ENCODE measurements at places on chromosomes 7 and 10. TPM values are rescaled to one million over a fixed set of nuclear protein-coding genes. Genes with fewer than 3 reads are reported as not detected.

Gene KAZALD1
- total RNA-seq, result 0.12 TPM

Gene AKR1C8
- not detected for total RNA-seq

Gene NUDT1
- total RNA-seq, result 17.0 TPM

Gene LBX1
- total RNA-seq, result not detected

Gene ASAH2
- total RNA-seq, result 0.88 TPM

Gene SMO
- 6.2 TPM for total RNA-seq

Gene PAPOLB
- not detected for total RNA-seq

Gene KCNH2
- total RNA-seq, result 0.87 TPM

Gene HTR5A
- total RNA-seq, result not detected

Gene UCMA
- total RNA-seq, result not detected

Gene SSBP1
- 164 TPM for total RNA-seq

Gene GNGT1
- not detected for total RNA-seq

Gene TLX1
- total RNA-seq, result not detected

Gene HOXA2
- total RNA-seq, result 0.24 TPM

Gene STAG3
- 0.15 TPM for total RNA-seq

Gene LRRC18
- total RNA-seq, result not detected

Gene GPR146
- 5.4 TPM for total RNA-seq

Gene DUSP5
- 27.6 TPM for total RNA-seq

Gene CALN1
- not detected for total RNA-seq

Gene MALSU1
- 50.1 TPM for total RNA-seq

Gene TRIM24
- 65.3 TPM for total RNA-seq

Gene WDR86
- total RNA-seq, result 1.5 TPM

Gene H2BK1
- total RNA-seq, result not detected

Gene MYH16
- 0.12 TPM for total RNA-seq

Gene AOC1
- not detected for total RNA-seq

Gene SEMA3E
- 1.2 TPM for total RNA-seq

Gene NANOS1
- 0.82 TPM for total RNA-seq

Gene ANLN
- total RNA-seq, result 43.2 TPM

Gene MYOZ1
- not detected for total RNA-seq

Gene ZNF117
- total RNA-seq, result 20.4 TPM

Gene TRIP6
- total RNA-seq, result 99.9 TPM

Gene EVX1
- not detected for total RNA-seq

Gene CARD11
- total RNA-seq, result 3.5 TPM

Gene APBB1IP
- total RNA-seq, result 0.47 TPM

Gene BAIAP2L1
- total RNA-seq, result 5.1 TPM

Gene HYAL4
- total RNA-seq, result not detected
